Stimulated activated CD4-positive, alpha-beta T cell treated with anti-CD3 and anti-CD28 coated beads, Interleukin-1b, Interleukin-23, amount 100 ng/mL, for 1 hour (primary cell): ENCODE measurements at places on chromosomes 5 and 9.

DNA sequence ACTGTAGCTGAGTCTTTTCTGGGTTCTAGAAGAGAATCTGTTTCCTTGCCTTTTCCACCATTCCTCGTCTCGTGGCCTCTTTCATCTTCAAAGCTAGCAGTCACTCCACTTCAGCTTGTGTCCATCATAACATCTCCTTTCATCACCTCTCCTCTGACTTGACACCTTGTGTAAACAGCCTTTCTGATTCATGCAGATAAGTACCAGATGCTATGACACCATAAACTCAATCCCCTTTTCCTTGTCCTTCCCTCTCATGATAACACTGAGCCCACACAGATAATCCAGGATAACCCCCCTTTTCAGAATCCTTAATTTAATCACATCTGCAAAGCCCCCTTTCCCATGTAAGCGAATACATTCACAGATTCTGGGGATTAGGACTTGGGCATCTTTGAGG, 95.5 kb downstream of the SNX24 start:
- no peak for DNase-seq

DNA sequence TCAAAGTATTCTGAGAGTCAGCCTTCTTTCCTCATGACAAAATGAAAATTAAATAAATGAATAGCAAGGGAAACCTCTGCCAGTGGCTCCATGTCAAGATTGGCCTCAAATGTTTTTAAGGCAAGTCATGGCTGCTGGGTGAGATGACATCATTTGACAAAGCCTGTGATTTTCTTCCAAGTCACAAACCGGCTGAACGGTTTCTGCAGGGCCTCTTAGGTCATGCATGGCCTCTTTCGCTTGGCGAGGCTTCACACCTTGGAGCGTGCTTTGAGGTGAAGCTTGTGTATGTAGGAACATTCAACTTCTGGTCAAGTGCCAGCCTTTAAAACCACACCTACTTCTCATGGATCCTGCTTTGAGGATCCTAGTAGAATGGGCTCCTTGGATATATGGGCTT, 161.0 kb upstream of the ZNF618 start:
- no peak for DNase-seq

DNA sequence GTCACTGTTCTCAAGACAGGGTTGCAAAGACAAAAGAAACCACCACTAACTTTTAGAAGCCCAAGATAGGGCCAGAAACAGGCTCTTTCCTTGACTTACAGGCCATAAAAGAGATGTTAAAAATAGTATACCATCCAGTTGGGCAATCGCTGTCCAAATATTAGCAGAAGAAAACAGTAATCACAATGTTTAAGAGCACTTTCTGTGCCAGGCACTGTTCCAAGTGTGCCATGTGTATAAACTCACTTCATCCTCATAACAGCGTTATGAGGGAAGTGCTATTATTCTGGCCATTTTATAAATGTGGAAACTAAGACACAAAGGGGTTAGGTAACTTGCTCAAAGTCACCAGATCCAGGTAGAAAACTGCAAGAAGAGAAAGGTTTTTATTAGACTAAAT, 111.7 kb downstream of the KCNN2 start:
- DNase-seq = no peak

- DNase-seq = no peak
These were observed 61.1 kb downstream of the EGFLAM start for GRCh38 chr5:38319491-38319890.

DNA sequence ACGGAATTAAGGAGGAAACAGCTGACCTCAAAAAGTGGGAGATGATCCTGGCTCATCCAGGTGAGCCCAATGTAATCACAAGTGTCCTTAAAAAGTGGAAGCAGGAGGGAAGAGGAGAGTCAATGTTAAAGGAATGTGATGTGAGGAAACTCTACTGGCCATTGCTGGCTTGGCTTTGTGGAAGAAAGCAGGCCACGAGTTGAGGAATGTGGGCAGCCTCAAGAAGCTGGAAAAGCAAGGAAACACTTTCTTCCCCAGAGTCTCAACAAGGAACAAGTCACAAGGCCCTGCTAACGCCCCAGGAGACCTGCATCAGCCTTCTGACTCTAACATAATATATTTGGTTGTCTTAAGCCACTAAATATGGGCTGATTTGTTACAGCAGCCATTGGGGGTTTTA, 252.8 kb downstream of the PSAT1 start:
- DNase-seq = no peak

GRCh38 chr9:12441506-12441905, 251.7 kb upstream of the TYRP1 start:
- no peak for DNase-seq

- DNase-seq = no peak
These were observed 173.9 kb upstream of the PPP1R26 start for GRCh38 chr9:135305546-135306180.

DNA sequence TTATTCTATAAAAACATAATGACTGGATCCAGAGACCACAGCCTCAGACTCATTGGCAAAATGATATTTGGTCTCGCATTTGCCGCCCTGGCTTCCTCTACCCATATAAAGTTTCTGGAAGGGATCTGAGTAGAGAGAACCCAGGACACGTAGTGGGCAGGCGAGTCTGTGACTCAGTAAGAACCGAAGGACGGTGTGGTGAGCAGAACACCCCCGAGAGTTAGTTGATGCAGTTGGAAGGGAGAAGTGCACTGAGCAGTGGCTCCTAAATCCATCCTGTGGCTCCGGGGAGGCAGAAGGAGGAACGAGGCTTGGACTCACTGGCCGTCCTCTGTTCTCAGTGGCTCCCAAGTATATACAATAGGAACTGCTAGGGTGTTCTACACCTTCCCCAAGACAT, 11.5 kb downstream of the SPRY4 start:
- no peak for DNase-seq

- DNase-seq = no peak
These were observed 18.1 kb downstream of the GSN start for GRCh38 chr9:121285835-121286687.

DNA sequence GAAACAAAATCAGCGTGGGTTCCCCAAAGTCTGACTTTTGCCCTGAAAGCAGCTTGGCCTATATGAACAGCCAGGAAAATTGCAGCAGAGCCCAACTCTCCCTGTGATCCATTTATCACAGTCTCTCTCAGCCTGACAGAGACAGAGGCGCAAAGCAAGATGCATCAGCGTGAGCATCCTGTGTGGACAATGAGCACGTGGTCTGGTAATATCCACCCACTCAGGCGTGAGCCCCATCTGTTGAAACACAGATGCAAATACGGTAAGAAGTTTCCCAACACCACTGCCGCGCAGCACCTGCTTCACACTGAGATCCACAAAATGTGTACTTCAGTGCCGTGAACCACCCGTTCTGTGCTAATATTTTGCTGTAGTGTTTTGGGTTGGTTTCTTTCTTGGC, 114.6 kb downstream of the MRPL36 start:
- DNase-seq = no peak

GRCh38 chr5:72485430-72485974, 21.7 kb downstream of the ZNF366 start:
- no peak for DNase-seq

GRCh38 chr5:169626779-169627178, 10.3 kb upstream of the DOCK2 start:
- DNase-seq = no peak

- DNase-seq = no peak
These were observed 287.9 kb downstream of the SEC61B start for GRCh38 chr9:99509900-99510535.
